NCI-H1436 (cell line): ENCODE measurements at places on chromosomes 12 and 14.

- DNase-seq = no peak
These were observed 87.9 kb downstream of the GAS2L3 start for GRCh38 chr12:100661300-100661951.

DNA sequence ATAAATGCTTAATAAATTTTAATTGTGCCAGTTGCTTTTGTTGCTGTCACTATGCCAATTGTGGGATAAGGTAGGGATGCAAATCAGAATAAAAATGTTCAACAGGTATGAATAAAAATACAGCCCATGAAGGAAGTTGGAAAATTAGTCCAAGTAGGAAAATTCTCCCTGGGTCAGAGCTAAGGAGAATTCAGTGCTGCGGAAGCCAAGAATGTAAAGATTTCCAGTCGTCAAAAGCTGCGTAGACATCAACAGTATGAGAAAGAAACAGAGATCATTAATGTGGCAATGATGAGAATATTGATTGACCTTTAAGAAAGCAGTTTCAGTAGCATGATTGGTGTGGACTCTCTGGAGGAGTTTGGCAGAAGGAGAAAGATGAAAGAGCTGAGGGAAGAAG lies 87.9 kb downstream of the PLEKHA5 start:
- DNase-seq = no peak

DNA sequence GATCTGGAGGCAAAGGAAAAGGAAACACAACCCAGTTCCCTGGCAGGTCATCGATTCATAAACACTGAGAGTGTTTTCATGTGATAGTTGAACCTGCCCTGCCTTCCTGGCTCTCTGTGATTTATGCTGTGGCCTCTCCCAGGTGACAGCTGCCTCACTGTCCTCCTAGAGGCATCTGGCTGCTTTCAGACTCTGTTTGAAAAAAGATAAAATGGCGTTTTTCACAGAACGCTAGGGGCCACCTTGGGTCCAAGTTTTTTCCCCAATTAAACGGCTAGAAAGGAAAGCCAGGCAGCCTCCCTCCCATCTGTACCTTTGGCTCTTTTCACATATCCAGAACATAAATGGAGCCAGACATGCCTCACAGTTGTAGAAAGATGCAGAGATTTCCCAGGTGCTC lies 252.6 kb upstream of the CCDC196 start:
- no peak for DNase-seq

- DNase-seq = no peak
These were observed 110.7 kb downstream of the ZFC3H1 start for GRCh38 chr12:71552728-71553501.

- no peak for DNase-seq
These were observed 358.5 kb downstream of the TMEM121 start for GRCh38 chr14:105884808-105885281.

GRCh38 chr12:114186241-114187002 lies 219.5 kb downstream of the TBX5 start:
- no peak for DNase-seq

GRCh38 chr12:14505626-14506596 lies 61.8 kb downstream of the PLBD1 start:
- DNase-seq = no peak

GRCh38 chr12:14771651-14772137 lies 31.6 kb downstream of the WBP11 start:
- DNase-seq = no peak

GRCh38 chr12:3110578-3110977 lies 33.4 kb downstream of the TSPAN9 start:
- DNase-seq = no peak

- no peak for DNase-seq
These were observed 30.3 kb downstream of the CKB start for GRCh38 chr14:103492156-103492925.

DNA sequence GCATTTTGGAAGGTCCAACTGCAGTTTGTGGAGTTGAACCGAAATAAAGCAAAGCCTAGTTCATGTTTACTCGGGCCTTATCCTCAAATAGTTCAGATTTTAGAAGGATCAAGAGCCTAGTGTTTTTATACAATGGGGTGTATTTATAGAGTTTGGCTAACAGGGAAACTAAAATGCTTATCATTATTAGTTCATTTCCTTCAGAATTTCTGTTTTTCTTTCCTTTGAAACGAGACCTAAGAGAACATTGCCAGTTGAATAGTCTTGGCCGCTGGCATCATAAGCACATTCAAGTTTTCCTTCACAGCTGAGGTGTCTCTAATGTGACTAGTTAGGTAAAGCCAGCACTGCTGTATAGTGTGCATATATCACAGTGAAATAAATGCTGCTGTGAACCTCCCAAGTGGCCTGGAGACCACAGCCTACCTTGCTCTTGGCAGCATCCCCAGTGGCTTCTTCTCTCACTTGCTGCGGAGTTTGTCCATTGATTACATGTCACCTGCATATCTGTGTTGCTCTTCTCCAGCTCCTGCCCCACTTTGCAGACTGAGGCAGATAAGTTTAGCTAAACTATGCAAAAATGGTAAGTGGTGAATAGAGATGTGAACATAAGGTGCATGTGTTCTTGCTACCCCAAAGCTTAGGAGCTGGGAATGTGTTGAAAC lies 88.8 kb downstream of the ANO6 start:
- no peak for DNase-seq
